Putamen (tissue), 1 donor: ENCODE measurements at places on chromosomes 13 and 19.

GRCh38 chr13:112443995-112444311, 67.8 kb downstream of the SPACA7 start:
- peak; percentile 38 for DNase-seq

- no peak for DNase-seq
Measured at GRCh38 chr19:48836089-48837017, at the start of gene HSD17B14. TSS of gene HSD17B14 (minus strand) at chr19:48836491. CDS start at chr19:48836411, 80 bp downstream.

DNA sequence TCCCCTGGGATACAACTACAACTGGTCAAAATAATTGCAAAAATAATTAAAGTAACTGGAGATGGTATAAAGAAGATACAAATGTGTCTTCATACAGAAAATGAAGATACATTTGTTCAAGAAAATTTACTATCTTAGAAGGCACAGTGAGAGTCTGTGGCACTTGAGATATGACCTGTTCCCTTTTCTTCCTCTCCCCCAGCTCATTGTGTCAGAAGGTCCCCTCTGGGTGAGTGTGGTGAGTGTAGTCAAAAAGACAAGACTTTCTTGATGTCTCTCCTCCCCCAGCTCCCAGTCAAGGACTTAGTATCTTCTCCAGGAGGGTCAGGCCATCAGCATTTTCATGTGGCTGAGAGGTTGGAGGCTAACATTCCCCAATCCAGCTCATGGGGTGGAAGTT, 51.7 kb downstream of the EDNRB start:
- no peak for DNase-seq

DNA sequence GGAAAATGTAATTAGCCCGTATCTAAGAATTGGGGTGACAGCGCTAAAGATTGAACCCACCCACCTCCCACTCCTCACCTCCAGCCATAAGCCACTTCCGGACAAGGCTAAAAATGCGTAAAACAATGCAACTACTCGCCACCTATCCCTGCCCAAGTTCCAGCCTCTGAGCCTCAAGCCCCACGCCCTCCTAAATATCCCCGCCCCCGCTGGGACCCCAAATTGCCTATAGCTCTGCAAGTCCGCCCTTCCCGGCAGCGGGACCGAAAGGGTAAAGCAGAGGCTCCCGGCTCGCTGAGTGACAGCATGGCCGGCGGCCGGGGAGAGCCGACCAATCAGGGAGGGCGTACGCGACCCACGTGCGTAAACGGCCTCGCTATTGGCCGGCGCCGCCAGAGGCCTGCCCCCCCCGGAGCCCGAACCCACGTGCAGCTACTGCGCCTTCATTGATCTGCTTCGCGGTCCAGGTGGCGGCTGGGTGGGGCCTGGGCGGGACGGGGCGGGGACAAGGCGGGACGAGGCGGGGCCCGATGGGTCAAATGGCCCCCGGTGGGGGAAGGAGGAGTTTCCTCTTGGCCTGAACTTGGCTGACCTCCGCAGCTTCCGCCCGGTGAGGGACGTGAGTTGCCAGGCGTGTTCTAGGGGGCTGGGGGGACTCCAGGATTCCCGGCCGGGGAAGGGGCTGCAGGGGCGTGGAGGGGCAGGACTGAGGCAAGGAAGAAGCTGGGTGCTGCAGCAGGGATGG, at the start of gene TLE6:
Gene TLE6, plus strand, starts transcription at position 564 of the 745 bp plus-strand sequence. CDS start 670 bp downstream, outside the sequence.
- peak; percentile 86 for DNase-seq

DNA sequence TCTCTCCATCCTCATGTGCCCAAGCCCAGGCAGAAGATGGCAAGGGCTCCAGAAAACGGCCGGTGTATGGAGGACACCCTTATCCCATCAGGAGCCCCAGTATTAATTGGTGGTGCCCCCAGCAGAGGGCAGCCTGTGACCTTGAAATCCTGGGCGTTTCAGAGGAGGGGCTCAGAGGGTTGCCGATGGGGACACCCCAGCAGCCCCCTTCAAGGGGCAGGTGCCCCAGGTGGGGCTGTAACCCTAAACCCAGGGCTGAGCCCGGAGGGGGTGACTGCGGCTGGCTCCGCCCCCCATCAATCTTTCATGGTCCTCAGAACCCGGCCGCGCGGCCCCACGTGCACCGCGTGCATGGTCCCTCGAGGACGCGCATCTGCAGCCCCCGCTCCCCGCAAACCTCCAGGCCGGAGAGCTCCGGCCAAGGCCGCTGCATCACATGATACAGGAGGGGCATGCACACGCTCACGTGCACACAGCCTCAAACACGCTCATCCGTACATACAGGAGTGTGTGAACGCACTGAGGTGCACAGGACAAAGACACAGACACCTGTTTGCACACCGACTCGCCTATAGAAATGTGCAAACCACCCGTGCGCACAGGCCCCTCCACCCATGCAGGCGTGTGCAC, 949 bp downstream of the RAB3A start:
- DNase-seq = no peak

DNA sequence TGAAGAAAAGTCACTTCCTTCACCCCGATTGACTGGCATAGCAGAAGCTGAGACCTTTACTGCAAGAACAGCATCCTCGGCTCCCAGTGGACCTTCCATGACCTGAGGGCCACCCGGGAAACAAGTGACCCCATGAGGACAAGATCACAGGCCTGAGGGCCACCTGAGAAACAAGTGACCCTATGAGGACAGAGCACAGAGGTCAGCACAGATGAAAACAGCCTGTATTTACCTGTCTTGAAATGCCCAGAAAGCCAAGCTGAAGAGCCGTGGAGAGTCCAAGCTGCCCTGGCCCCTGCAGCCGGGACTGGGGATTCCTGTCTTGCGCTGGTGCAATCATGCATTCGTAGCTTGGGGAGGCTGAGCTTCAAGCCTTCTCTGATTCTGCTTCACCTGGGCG, 114.2 kb upstream of the SPACA7 start:
- no peak for DNase-seq

- DNase-seq = no peak
Measured at GRCh38 chr13:51371768-51372399, 32.4 kb downstream of the SERPINE3 start.

GRCh38 chr13:65855242-65855805, 1374.8 kb downstream of the PCDH9 start:
- DNase-seq = peak; percentile 74

- no peak for DNase-seq
Measured at GRCh38 chr19:38577826-38578225, 39.9 kb downstream of the MAP4K1 start.

DNA sequence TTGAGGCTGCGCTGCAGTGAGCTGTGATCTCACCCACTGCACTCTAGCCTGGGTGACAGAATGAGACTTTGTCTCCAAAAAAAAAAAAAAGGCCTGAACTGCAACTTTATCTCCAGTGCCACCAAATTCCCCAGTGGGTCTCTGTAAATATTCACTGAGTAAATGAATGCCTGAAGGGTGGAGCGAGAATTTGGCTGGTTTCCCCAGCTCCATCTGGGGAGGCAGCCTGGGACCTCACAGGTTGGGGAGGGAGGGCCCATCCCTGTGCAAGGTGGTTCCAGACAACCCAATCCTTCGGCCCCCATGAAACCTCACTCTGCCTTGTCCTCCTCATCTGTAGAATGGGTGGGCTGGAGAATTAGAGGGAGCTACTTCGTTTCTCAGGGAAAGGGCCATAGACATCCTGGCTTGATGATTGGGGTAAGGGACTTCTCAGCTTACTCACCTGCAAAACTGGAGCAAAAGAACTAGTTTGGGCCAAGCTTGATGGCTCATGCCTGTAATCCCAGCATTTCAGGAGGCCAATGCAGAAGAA, 4.2 kb upstream of the PKN1 start:
- no peak for DNase-seq

GRCh38 chr13:76848596-76848995, 37.6 kb downstream of the KCTD12 start:
- DNase-seq = no peak

- DNase-seq = no peak
Measured at GRCh38 chr19:44725251-44725650, 23.3 kb upstream of the BCL3 start.

DNA sequence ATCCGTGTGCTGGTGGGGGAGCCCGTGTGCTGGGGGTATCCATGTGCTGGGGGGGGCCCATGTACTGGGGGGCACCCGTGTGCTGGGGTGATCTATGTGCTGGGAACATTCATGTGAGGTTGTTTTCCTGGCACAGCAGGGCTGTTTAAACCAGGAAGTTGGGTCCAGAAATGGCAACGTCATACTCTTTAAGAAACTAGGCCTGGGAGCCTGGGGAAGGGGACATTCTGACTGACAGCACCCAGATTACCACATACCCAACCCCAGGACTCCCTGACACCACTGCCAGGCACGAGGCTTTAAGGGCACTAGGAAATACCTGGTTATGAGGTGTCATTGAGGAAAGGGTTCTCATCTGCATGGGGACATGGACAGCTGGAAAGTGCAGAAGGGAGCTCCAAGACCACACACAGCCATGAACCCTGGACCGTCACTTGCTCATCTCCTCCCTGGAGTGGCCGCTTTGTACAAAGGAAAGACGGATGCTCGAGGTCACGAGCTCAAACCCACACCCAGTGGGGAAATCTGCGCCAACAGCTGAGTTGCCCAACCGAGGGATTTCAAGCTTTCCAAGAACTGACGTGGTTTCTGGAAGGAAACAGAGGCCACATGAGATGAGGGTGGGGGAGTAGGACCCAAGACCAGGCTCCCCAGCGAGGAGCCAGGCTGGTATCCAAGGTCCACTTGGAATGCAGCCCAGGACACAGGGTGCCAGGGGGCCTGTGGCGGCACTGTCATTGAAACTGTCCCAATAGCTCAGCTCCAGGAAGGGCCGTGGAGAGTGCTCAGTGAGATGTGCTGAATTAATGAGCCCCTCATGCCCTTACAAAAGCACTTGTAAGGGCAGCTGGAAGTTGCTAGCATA, 40.9 kb downstream of the RAB20 start:
- peak; percentile 72 for DNase-seq

DNA sequence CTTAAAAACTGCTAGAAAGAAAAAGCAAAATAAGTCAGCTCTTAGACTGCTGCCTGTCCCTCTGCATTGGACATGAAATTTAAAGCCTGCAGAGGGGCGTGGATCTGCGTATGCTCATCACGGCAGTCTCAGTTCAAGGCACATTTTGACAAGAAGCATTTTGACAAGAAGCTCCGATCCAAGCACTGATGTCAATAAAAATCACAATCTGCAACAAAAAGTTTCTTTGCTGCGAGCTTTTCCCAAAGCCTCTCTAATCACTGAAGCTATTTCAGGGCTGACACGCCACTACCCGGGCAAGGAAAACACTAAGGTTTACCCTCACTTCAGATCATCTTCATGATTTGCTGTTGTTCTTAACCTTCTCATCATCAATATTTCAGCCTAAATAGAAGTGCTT, 7.4 kb downstream of the DCUN1D2 start:
- no peak for DNase-seq

GRCh38 chr13:20173116-20173746, 12.4 kb upstream of the GJA3 start:
- DNase-seq = no peak

GRCh38 chr19:6271721-6272410, 7.9 kb downstream of the MLLT1 start:
- peak; percentile 45 for DNase-seq

GRCh38 chr13:113533161-113533840, 42.8 kb upstream of the DCUN1D2 start:
- no peak for DNase-seq

DNA sequence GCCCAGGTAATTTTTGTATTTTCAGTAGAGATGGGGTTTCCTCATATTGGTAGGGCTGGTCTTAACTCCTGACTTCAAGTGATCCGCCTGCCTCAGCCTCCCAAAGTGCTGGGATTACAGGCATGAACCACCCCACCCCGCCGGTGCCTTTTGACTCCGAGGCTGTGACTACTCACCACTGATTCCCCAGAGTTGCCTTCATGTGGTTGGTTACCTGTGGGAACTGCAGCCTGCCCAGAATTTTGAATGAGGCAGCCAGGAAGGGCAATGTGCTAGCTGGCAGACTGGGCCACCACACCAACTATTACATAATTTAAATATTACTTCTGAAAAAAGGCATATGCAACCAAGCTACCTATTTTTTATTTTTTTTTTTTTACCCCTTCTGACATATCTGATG, 42.8 kb downstream of the N4BP2L2 start:
- no peak for DNase-seq

- DNase-seq = peak; percentile 56
Measured at GRCh38 chr19:49875857-49876421, 1.2 kb downstream of the AKT1S1 start.

DNA sequence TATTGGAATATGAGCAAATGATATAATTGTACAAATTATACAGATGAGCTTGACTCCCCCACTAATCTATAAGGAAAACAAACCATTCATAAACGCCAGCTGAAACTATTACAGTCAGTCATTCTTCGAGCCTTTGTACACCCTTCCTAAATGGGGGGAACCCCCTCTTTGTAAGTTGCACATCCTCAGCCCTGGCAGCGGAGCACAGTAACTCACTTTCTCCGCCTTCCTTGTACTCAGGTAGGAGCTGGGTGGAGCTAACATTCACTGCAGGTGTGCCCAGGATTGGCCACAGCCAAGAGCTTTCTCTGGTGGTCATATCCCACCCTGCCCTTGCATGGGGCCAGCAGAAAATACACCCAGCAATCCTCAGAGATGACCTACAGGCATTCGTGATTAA, 28.6 kb downstream of the PIN1 start:
- DNase-seq = no peak

DNA sequence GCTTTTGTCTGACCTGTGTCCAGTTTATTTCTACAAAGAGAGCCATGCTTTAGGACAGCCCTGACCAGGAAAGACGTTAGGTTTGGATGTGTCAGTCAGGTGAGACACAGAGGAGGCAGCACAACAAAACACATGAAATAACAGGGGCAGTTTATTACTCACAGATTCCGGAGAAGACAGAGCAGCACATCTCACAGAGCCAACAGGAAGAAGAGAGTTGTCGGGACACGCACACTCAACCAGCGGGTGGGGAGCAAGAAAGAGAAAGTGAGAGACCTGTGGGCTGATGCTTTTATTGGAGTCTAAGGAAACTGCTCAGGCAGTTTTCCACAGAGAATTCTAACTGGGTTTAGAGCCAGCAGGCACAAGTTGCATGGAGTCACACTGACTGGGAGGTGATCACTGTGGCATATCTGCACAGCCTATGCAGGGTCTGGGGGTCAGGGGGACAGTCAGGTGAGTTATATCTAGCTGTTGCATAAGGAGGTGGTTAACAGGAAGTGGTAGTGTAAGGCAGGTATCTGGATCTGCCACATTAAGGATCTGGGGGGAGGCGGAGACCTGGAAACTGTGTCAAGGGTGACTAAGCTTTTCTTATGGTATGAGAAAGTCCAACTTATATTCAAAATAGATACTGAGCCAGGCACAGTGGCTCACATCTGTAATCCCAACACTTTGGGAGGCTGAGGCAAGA, 24.1 kb upstream of the CEACAM20 start:
- no peak for DNase-seq

- no peak for DNase-seq
Measured at GRCh38 chr19:45101806-45102205, 8.8 kb downstream of the PPP1R37 start.

DNA sequence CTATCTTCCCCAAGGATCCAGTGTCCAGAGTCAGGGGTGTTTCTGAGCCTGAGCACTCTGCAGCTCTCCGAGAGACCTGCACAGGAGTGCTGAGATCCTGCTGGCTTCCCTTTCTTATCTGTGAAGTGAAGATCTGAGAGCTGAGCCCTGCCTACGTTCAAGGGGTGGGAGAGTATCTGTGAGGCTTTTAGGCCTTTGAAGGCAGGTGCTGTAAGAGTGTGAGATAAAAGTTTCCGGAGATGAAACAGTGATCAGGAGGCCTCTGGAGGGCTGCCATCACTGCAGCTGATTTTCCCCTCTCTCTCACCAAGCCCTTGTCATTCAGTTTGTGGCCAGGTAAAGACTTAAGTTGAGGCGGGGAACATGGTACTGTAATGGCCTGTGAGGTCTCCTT, 83.1 kb downstream of the AKAP11 start:
- DNase-seq = no peak
